ENCODE measurements at places on chromosomes 6 and 20. TPM values are rescaled to one million over a fixed set of nuclear protein-coding genes. Genes with fewer than 3 reads are reported as not detected.

RSPH9 gene
- 0.50 TPM for total RNA-seq

PTGIS gene
- 0.17 TPM for total RNA-seq

POU5F1 gene
- total RNA-seq, result 2.3 TPM

AVP gene
- total RNA-seq, result not detected

SLC35B2 gene
- total RNA-seq, result 72.6 TPM

MYLIP gene
- total RNA-seq, result 5.0 TPM

GRIK2 gene
- 1.4 TPM for total RNA-seq

TSBP1 gene
- total RNA-seq, result not detected

- peak; percentile 11 for DNase-seq
Measured at GRCh38 chr6:92779746-92780145, 639.6 kb downstream of the EPHA7 start.

GRCh38 chr6:8180327-8181159 lies 78.2 kb upstream of the EEF1E1 start:
- DNase-seq, result peak; percentile 55

GRCh38 chr6:73630401-73630800 lies 23.4 kb downstream of the SLC17A5 start:
- no peak for DNase-seq

- DNase-seq, result no peak
Measured at GRCh38 chr6:79862126-79862525, 85.2 kb downstream of the ELOVL4 start.

- DNase-seq, result no peak
Measured at GRCh38 chr6:129248946-129249345, 366.0 kb downstream of the LAMA2 start.

DNA sequence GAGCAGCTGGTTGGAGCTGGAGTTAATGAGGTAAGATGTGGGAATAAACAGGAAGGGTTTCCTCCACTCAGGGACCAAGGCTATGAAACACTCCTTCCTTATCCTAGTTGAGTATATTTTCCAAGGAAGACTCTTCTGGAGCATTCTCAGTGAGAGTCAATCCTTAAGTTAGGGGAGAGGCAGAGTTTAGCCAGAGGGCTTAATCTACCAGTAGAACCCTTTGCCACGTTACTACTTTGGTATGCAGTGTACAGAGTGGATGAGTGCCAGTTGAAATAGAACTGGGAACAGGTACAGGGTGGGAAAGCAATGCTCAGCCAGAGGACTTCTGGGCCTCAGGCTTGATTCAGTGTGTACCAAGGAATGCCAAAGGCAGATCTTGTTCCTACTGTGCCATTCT lies 114.3 kb downstream of the UBE3D start:
- peak; percentile 70 for DNase-seq

- peak; percentile 93 for DNase-seq
Measured at GRCh38 chr6:27495386-27496135, 22.7 kb upstream of the ZNF184 start.

DNA sequence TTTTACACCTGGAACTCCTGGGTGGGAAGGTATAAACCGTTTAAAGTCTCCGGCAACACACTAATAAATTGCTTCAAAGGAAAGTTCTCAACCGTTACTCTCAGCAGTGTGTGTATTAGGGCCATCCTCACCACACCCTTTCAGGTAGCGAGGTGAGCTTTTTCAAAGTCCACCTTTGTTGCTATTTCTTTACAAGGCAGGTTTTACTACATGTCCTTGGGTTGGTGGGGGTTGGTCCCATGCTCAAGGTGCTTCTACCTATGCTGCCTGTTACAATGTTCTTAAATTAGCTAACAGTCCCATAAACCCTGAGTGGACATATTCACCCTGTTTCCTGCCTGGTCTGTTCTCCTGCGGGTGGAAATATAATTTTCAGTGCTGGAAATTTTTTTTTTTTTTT lies 13.2 kb upstream of the OSER1 start:
- no peak for DNase-seq

DNA sequence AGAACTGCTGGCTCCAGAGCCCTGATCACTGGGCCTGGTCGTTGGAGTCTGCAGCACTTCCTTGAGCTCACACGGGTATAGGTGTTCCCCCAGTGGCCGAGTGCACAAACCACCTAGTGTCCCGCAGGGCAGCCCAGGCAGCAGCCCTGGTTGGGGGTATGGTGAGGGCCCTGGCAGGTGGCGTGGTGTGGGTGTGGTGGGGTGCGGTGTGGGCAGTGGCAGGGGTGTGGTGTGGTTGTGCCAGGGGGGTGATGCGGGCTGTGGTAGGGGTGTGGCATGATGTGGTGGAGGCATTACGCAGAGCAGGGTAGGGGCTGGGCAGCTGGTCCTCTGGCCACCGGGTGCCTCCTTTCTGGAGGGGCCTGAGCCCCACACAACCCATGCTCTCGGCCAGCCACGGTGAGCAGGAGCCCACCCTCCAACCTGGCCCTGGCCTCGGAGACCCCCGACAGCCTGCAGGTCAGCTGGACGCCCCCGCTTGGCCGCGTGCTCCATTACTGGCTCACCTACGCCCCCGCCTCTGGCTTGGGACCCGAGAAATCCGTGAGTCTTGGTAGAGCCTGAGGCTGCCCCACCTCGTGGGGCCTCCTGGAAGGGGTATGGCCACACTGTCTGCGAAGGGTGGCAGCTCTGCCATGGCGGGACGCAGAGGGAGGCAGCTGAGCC lies 20.5 kb downstream of the COL20A1 start:
- no peak for DNase-seq

DNA sequence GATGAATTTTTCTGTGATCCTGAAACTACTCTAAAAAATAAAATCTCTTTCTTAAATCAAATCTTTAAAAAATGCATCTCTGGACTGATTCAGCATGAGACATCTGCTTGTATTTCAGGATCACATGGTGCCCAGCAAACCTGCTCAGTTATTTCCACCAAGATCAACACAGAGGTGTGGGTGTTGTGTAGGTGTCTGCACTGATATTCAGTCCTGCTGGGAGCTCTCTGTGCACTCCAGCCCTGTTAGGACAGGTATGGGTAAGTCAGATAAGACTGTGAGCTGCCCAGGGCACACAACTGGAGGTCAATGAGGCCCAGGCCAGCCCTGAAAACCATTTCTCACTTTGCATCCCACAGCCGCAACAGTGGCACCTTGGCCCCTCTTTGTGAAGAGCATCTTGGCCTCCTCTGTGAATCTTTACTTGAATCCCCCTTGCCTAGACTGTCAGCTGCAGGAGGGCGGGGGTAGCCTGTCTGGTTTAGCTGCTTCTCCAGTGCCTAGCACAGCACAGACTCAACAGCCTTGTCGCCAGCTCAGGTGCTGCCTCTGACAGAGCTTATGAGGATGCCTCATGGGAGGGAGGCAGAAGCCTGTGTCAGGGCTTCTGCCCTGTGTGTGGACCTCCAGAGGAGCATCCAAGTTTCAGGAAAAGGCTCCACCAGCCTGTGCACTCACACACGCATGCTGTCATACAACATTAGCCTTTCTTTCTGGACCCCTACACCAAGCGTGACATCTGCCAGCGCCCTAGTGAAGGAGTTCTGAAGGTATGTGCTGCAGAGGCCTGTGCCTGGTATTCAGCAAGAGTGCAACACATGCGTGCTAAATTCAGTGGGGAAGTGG lies 187.6 kb upstream of the CST7 start:
- no peak for DNase-seq

DNA sequence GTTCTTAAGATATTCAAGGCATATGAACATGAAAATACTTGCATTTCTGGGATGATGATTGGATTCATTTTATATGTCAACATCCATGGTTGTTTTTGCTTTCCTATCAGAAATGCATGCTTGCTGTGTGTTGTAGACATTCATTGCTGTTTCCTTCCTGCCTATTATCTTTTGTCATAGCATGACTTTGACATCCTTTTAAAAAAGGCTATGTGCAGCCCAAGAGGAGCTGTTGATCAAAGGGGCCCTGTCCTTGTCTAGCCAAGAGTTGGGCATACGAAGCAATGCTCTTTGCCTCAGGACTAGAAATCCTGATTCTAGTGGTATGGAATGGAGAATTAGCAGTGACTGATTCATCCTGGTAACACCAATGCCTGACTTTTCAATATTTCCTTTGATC lies 143.1 kb downstream of the RNF144B start:
- no peak for DNase-seq

DNA sequence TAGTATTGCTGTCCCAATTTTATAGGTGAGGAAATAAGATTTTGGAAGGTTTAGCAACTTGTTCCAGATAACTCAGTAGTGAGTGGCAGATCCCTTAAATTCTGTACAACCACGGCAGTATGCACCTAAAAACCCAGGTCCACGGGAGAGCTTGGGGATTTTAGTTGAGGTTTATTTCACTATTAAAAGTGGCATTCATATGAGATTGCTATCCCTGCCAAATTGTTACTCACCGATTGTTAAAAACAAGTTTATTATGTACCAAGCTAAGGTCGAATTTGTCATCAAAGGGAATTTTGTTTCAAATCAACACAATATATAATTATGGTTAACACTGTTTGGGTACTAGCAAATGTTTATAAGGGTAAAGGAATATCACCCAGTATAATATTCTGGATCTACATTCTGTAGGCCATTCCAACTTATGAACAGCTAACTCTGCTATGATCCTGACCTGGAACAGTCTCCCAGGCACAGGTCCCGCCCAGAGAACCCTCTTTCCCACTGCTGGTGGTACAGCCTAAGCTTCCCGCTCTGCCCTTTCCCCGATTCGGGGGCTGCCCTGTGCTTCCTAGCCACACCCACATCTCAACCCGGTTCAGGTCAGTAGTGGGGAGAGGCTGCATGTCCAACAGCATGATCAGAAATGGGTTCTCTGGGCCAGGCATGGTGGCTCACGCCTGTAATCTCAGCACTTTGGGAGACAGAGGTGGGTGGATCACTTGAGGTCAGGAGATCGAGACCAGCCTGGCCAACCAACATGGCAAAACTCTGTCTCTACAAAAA lies 24.9 kb downstream of the GPLD1 start:
- no peak for DNase-seq

- DNase-seq, result no peak
Measured at GRCh38 chr20:59062081-59062480, 19.5 kb upstream of the PRELID3B start.

DNA sequence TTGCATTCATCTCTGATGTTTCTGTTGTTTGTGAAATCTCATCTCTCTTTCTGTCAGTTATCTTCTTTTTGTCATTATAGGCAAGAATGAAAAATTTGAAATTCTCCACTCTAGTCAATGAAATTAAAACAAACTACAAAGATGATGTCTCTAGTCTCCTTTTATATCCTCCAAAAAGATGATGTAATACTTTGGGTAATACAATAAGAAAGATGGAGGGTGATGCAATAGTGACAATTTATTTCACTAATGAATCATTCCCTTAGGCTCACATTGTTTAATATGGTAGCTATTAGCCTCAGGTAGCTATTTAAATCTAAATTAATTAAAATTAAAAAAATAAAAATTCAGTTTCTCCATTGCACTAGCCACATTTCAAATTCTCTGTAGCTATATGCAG lies 145.4 kb downstream of the UST start:
- peak; percentile 29 for DNase-seq

- no peak for DNase-seq
Measured at GRCh38 chr6:162862941-162863340, 135.2 kb downstream of the PACRG start.

- no peak for DNase-seq
Measured at GRCh38 chr20:43992885-43993284, 78.2 kb downstream of the TOX2 start.

GRCh38 chr20:5065166-5065878 lies 54.4 kb downstream of the PCNA start:
- DNase-seq, result peak; percentile 23

DNA sequence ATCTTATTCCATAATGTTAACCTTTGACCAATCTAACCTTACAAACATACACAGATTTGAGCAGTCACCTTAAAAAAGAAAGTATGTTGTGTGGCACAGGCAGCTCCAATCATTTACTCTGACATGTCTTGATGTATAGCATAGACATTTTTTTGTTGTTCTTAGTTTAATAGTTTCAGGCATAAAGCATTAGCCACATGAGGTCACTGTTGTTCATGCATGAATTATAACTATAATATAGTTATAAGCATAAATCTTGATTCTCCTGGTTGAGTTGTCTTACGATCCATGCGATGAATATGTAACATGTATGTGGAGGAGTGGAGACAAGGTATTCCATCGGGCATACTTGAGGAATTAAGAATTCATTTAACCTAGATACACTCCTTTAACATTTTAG lies 26.1 kb upstream of the NKAIN2 start:
- DNase-seq, result peak; percentile 6

DNA sequence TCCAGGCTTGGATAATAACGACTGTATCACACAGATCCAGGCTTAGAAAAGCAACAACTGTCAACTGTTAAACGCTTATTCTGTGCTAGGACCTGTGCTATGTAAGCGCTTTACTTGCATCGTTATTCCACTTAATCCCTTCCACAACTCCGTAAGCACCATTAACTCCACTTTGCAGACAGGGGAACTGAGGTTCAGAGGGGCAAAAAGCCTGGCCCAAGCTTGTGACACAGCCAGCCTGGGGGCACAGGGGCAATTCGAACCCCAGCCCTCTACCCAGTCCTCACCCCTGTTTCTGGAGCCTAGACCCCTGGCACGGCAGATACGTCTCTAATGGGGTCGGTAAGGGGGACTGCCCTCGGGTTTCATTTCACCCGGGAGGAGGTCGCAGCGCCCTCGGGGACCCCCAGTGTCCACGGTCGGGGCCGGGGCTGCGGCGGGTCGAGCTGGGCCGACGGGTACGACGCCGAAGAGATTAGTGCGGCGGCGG lies 411 bp downstream of the DSN1 start:
- no peak for DNase-seq

- DNase-seq, result no peak
Measured at GRCh38 chr6:164337024-164337924, 922.8 kb downstream of the QKI start.

DNA sequence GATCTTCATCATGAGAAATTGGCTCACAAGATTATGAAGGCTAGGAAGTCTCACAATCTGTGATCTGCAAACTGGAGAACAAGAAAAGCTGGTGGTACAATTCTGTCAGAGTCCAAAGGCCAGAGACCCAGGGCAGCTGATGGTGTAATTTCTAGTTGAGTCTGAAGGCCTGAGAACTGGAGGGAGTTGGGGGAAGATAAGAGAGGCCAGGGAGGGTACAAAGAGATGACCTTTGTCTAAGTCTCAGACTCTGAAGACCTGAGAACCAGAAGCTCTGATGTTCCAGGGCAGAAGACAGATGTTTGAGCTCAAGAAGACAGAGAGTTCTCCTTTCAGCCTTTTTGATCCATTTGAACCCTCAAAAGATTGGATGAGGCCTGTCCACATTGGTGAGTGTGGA lies 280.6 kb downstream of the HDGFL1 start:
- no peak for DNase-seq

DNA sequence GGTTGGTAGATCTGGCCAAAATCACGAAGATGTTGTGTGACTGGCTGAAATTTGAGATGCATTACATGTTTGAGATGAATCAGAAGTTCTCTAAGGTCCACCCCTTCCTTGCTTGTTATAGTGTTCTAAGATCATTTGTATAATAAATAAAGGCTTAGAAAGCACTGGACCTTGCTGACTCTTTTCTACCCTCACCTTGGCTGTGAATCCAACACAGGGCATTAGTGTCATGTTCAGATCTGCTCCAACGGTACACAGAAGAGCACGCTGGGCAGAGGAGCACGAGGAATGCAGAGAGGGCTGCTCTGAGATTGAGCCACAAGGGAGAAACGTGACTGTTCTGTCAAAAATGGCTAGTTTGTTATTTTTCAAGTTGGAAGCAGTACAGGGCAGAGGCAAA lies 169.5 kb upstream of the HDAC2 start:
- no peak for DNase-seq
